PC-9 (cell line): ENCODE measurements at places on chromosomes 12 and 14. TPM values are rescaled to one million over a fixed set of nuclear protein-coding genes. Genes with fewer than 3 reads are reported as not detected.

- no peak for DNase-seq
These were observed 22.2 kb upstream of the C12orf71 start for GRCh38 chr12:27104546-27104945.

DNA sequence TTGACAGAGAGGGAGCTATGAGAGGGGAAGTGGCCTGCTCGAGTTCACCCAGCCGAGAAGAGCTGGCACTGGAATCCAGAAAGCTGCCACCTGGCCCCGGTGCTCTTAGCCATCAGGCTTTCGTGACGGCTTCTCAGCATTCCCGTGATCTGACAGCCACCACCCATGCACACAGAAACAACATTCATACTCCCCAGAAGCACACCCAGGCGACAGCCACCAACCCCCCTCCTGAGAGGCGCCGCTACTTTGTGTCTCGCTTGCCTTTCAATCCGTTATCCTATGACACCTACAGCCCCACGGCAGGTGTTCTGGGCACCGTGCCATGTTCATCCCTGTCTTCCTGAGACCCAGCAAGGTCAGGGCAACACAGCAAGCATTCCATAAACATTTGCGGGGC, 31.4 kb downstream of the PSMC1 start:
- no peak for DNase-seq

PMEL gene
- total RNA-seq = 8.7 and 12.6 TPM in 2 replicates

GRCh38 chr14:71346685-71347084, 439.4 kb downstream of the PCNX1 start:
- DNase-seq = no peak

GRCh38 chr12:88896958-88897357, 316.7 kb upstream of the KITLG start:
- no peak for DNase-seq

CLEC9A gene
- not detected in 2 replicates for total RNA-seq

- peak; percentile 70 for DNase-seq
These were observed 24.4 kb downstream of the ADCY6 start for GRCh38 chr12:48764521-48764920.

DNA sequence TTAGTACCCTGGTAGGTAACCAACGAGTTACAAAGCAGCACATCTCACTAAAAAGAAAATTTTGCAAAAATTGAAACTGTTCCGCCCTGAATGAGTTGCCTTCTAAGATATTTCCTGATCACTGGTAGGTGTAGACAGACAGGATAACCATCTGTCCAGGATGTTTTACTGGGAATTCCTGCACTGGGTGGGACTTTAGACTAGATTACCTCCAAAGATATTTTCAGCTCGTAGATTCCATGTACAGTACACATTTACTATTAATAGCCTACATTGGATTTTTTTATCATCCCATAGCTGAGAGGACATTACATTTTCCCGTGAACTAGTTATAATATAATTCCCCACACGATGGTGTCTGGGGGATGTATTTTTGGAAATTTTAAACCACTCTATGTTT, 139.6 kb downstream of the DYRK2 start:
- no peak for DNase-seq

GRCh38 chr12:93852173-93852591, 175.0 kb downstream of the CRADD start:
- no peak for DNase-seq

DNA sequence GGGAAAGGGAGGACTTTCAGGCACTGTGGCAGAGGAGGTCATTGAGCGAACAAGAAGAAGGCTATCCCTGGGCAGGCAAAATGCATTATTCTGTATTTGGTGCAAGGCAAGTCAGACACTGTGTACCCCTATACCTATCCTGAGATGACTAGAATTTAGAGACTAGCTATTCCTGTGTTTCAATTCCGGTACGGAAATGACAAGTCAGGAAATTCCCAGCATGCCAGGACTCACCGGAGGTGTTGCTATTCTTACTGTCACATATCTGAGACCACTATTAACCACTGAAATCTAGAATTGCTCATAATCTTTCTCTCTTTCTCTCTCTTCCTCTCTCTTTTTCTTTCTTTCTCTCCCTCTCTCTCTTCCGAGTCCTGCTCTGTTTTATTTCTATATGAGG, 297.1 kb downstream of the PDZRN4 start:
- DNase-seq = no peak

DNA sequence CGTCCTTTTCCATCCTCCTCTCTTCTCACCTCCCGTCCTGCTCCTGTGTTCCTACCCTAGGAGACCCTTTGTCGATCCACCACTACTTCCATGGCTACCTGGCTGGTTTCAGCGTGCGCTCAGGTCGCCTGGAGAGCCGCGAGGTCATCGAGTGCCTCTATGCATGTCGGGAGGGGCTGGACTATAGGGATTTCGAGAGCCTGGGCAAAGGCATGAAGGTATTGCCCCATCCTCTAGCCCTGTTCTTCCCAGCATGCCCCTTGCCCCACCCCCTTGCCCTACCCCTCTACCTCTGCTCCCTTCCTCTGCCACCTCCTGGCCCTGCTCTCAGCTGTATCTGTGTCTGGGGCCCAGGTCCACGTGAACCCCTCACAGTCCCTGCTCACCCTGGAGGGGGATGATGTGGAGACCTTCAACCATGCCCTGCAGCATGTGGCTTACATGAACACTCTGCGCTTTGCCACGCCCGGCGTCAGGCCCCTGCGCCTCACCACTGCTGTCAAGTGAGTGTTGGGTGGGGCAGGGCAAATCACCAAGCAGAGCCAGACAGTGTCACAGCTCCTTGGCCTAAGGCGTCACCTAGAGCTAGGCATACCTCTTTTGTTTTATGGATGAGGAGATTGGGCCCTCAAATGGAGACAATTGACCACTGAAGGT, 12.8 kb downstream of the CLSTN3 start:
- no peak for DNase-seq

- DNase-seq = no peak
These were observed at the start of gene RIMBP2 for GRCh38 chr12:130715998-130716968. Gene RIMBP2, minus strand, starts transcription at chr12:130716299. Its CDS starts 237,286 bp downstream, at chr12:130479013.

LRRIQ1 gene
- 4.2 and 5.2 TPM in 2 replicates for total RNA-seq

DNA sequence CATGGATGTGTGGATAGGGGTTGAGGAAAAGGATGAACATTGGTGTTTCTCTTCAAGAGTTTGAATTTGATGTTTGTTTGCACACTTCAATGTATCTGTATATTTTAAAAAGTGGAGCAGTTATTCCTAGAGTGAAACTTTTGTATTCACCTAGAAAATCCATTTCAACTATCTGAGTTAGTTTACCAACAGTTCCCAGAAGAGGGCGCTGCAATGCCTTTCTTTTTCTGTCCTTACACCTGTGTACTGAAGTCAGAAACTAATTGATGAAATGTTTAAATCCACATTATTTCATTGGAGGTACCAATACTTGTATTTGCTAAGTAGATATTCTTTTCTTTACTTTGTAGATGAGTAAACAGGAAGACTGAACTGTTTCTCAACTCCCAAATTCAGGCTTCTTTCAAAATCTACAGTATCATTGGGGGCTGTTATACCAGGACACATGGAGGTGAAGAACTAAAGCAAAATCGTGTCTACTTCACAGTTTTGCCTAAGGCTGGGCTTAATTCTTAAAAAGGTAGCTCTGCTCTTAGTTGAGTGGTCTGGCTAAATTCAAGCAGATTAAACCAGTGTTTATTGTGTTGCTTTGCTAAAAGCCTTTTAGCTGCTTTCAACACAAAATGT, 26.6 kb upstream of the KLRB1 start:
- DNase-seq = peak; percentile 56

DNA sequence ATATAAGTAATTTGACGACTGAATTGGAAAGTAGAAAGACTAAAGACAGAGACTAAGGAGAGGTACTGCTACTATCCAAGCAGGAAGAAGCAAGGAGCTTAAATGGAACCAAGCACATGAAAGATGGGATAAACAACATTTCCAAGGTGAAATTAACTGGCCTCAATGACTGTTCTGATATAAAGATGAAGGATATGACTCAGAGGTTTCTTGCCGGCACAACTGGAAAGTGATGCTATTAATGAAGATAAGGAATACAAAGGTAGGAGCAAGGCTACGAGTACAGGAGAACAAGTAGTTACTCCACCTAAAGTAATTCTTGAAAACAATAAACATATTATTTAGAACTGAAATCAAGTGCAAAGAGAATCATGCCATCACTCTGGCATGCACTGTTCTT, 6.4 kb downstream of the SNX6 start:
- no peak for DNase-seq

LRTM2 gene
- not detected in 2 replicates for total RNA-seq

DNA sequence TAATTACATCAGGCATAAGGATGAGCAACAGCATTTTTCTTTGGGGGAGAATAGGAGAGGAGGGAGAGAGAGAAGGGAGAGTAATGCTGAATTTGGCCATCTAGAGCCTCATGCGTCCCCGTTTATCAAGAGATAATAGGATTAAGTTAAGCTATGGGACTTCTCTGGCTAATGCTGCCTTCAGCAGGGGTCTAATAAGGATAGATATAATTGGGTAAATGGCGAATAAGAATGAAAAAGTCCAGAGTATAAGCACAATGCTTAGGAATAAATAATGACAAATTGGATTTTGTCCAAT, 470.0 kb downstream of the EGLN3 start:
- no peak for DNase-seq

CIDEB gene
- total RNA-seq = not detected in 2 replicates

SLC25A21 gene
- total RNA-seq = 0.38 and 3.2 TPM in 2 replicates

MANSC4 gene
- total RNA-seq = not detected in 2 replicates

TAS2R46 gene
- 1.2 and 1.5 TPM in 2 replicates for total RNA-seq

- DNase-seq = no peak
These were observed 2.1 kb downstream of the TSPAN11 start for GRCh38 chr12:30928356-30929244.

DNA sequence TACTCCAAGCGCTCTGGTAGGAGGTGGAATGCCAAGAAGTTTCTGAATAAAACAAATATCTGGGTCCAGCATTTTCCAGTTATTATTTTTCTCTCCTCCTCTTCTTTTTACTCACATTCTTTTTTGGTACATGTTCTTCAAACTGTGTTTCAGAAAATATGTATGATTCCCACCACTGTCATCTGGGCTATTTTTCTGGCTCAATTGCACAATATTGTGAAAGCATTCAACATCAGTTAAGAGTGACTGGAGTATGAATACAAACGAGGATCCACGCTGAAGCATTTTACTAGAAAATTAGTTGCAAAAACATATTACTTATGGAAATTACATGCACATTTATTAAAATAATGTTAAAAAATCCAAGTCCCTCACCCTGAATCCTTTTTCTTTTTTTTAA, 61.5 kb downstream of the KCNMB4 start:
- DNase-seq = no peak

DHH gene
- total RNA-seq = 0.13 and 0.28 TPM in 2 replicates

SLC10A1 gene
- not detected in 2 replicates for total RNA-seq

DNA sequence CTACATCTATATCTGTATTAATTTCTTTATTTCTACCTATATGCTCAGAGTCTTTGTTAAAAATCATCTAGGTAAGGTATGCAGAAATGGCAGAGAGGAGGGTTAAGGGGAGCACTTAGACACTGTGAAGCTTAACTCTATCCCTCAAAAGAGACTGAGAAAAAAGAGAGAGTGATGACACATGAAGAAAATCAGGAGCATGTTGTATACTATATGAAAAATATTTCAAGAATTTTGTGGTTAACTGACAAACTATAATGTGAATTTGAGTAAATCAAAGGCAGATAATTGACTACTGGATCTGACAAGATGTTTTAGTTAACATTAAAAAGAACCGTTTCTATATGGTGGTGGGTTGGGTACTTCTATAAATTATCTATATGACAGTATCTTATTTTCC, 1814.2 kb upstream of the SEL1L start:
- no peak for DNase-seq

- no peak for DNase-seq
These were observed 2.7 kb downstream of the DYRK2 start for GRCh38 chr12:67651132-67651695.

- no peak for DNase-seq
These were observed 25.0 kb downstream of the CFAP54 start for GRCh38 chr12:96514328-96514727.

GRCh38 chr14:45610318-45610717, 357.3 kb upstream of the MIS18BP1 start:
- no peak for DNase-seq

- peak; percentile 73 for DNase-seq
These were observed 32.7 kb downstream of the DAD1 start for GRCh38 chr14:22556021-22556989.

DNA sequence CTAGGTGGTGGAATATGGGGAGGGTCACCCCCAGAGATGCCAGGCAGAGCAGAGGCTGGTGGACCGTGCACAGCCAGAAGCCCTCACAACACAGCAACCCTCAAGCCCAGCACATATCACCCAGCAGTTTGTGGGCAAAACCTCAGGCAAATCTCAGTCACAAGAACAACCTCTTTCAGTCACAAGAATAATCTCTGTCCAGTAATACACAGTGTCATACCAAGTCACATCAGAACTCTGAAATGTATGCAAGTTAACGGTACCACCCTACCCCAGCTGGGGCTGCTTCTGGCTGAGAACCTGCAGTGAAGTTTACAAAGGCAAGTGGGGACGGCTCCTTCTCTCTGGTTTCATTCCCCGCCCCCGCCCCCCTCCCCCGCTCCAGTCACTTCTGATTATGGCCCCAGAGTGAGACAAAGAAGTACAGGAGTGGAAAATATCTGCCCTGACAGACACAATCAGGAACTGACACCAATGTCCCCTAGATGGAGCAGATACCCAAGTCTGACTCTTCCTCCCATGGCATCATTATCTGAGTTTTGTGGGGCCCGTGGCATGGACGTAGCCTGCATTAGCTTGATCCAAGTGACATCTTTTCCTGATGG, 480.9 kb upstream of the TMEM132C start:
- no peak for DNase-seq

DNA sequence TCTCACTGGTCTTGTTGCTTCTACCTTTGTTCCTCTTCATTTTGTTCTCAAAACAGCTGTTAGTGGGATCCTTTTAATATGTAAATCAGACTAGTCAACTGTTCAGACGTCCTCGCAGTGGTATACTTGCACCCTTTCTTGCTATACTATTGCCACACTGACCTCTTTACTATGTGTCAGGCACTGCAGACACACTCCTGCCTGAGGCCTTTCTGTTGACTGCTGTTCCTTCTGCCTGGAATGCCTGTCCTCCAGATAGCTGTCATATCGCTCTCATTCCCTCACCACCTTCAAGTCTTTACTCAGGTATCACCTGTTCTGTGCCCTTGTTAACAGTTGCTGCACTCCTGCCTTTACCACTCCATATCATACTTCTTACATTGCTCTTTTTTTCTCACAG, 90.0 kb upstream of the TMEM263 start:
- DNase-seq = no peak

GRCh38 chr12:128339126-128339520, 72.2 kb downstream of the TMEM132C start:
- no peak for DNase-seq

WNT1 gene
- not detected in 2 replicates for total RNA-seq

DNA sequence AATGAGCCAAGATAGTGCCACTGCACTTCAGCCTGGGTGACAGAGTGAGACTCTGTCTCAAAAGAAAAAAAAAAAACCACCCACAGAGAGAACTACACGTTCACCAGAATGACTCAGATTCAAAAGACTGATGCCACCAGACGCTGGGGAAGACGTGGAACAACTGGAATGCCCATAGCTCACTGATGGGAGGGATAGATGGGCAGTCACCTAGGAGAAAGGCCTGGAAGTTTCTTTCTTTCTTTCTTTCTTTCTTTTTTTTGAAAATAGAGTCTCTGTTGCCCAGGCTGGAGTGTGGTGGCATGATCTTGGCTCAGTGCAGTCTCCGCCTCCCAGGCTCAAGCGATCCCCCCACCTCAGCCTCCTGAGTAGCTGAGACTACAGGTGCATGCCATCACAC, 10.0 kb upstream of the KLC1 start:
- DNase-seq = peak; percentile 40
